Aorta (tissue), 5 donors: ENCODE measurements at places on chromosomes 2 and 18.

GRCh38 chr2:127857265-127857808, 618 bp downstream of the POLR2D start:
- H3K27me3 ChIP-seq = no peaks in the 10 kb centered on the region
- peak overlapping the region; percentile 50 for H3K4me3 ChIP-seq
- no peak for DNase-seq
- no peaks in the 10 kb centered on the region for H3K4me1 ChIP-seq
- H3K27ac ChIP-seq = no peak overlapping the region
- H3K36me3 ChIP-seq = peaks cover 4% of the 10 kb centered on the region

GRCh38 chr2:11275910-11276309, 68.5 kb downstream of the ROCK2 start:
- peaks cover 1% of the 10 kb centered on the region for H3K4me1 ChIP-seq
- H3K27me3 ChIP-seq = no peaks in the 10 kb centered on the region

GRCh38 chr2:102844911-102845310, 83.1 kb downstream of the TMEM182 start:
- H3K4me1 ChIP-seq = no peaks in the 10 kb centered on the region
- H3K27ac ChIP-seq = no peak overlapping the region
- H3K27me3 ChIP-seq = no peaks in the 10 kb centered on the region
- no peak overlapping the region for H3K4me3 ChIP-seq
- DNase-seq = no peak

DNA sequence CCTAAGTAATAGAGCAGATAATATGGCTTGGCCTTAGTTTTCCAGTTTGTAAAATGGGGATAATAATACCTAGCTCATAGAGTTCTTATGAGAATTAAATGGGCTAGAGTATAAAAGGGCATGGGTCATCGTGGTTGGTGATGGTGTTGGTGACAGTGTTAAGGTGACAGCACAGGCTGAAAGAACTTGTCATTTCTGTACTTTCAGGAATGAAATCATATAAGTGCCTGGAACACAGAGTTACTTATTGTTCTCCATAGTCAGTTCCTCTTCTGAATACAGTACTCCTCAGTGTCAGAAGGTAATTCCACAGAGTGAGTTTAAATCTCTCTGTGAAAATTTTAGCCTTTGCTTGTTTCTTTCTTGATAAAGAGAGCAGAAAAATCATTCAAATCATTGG, 42.4 kb downstream of the KIF5C start:
- H3K27me3 ChIP-seq = no peaks in the 10 kb centered on the region
- no peak overlapping the region for H3K4me3 ChIP-seq
- no peaks in the 10 kb centered on the region for H3K36me3 ChIP-seq

- no peaks in the 10 kb centered on the region for H3K4me1 ChIP-seq
- no peaks in the 10 kb centered on the region for H3K27me3 ChIP-seq
- DNase-seq = no peak
- no peak overlapping the region for H3K4me3 ChIP-seq
These were observed 90.3 kb downstream of the TACR1 start for GRCh38 chr2:75108937-75109482.

DNA sequence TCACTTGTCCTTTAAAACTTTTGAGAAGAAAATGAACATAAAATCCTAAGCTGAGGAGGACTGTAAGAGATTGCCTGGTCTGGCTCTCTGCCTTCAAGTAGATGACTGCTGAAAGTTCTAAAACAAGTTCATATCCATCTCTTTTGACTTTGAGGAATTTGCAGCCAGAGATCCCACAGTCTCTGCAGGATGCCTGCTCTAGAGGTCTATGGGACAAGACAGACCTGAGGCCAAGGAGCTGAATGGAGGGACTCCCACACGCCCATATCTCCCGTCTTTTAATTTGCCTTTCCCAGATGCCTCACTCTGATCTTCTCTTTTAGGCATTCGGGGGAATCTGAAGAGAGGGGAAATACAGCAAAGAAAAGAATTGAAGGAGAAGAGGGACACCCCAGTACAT, 255.9 kb upstream of the RASGRP3 start:
- no peak for DNase-seq
- H3K27ac ChIP-seq = peak overlapping the region; percentile 79
- no peaks in the 10 kb centered on the region for H3K27me3 ChIP-seq

GRCh38 chr2:106267997-106268396, 73.9 kb upstream of the UXS1 start:
- no peaks in the 10 kb centered on the region for H3K4me1 ChIP-seq
- H3K27ac ChIP-seq = no peak overlapping the region
- H3K36me3 ChIP-seq = no peaks in the 10 kb centered on the region

GRCh38 chr2:85900366-85900765, 11.6 kb upstream of the ST3GAL5 start:
- no peaks in the 10 kb centered on the region for H3K4me1 ChIP-seq
- H3K27ac ChIP-seq = no peak overlapping the region
- no peaks in the 10 kb centered on the region for H3K36me3 ChIP-seq
- no peak for DNase-seq

DNA sequence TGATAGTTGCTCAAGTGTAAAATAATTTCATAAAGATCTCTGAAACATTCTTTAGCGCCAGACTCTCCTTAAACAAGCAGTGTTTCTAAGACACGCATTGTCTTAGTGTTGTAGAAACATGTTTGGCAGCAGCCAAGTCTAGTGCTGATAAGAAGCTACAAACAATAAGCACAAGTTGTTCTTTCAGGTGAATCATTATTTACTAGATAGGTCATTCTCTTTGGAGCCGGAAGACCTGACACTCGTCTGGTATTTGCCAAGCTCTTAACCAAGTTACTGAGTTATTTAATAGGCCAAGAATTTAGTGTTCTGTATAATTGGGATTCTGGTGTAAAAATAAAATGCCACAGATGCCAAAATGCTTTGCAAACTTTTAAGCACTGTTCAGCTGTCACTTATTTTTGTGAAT, 852.1 kb downstream of the CPS1 start:
- DNase-seq = no peak
- no peaks in the 10 kb centered on the region for H3K36me3 ChIP-seq

DNA sequence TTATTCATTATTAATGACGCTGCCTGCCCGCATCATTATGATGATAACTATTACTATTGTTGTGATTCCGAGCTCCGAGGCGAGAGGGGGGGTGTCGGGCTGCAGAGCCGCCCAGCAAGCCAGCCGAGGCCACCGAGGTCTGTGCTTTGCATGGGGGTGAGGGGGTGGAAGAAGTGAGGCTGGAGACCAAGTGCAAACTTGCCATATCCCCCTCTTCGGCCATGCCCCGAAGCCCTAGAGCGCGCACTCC, 3.6 kb downstream of the BCL11A start:
- DNase-seq = no peak
- H3K27ac ChIP-seq = no peak overlapping the region
- no peaks in the 10 kb centered on the region for H3K36me3 ChIP-seq

DNA sequence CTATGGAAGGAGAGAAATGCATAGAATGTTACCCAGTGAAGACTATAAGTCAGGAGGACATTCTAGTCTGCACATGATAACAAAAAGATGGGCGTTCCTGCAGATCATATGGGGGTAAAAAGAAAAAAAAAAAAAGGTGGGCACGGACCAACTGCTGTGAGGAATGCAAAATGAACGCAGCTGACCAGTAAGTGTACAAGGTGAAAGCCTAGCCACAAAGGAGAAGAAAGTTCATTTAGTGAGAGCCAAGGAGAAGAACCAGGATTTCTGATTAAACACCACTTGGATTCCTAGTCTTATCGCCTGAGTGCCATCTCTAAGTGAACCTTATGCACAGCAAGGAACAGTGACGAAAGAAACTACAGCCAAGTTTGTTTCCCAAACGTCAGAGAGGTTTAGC, 26.5 kb downstream of the RBMS1 start:
- peaks cover 11% of the 10 kb centered on the region for H3K4me1 ChIP-seq
- DNase-seq = no peak
- H3K27me3 ChIP-seq = no peaks in the 10 kb centered on the region
- H3K4me3 ChIP-seq = no peak overlapping the region

DNA sequence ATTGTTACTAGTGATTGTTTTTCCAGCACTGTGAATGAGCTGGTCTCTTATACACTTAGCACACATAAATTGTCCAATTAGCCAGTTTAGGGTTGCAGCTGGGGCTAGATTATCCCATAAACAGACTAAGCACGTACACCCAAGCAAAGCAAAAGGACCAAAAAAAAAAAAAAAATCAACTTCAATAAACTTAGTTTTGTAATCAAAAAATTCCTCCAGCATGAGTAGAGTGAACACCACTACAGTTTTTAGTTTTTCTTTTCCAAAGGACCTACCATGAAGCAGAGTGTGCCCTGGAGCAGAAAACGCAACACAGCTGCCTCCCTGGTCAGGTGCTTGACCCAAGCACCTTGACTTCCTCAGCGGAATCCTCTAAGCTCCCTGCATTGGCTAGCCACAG, 249.4 kb upstream of the SLC14A2 start:
- no peak for DNase-seq
- H3K27me3 ChIP-seq = no peaks in the 10 kb centered on the region
- H3K36me3 ChIP-seq = no peaks in the 10 kb centered on the region
- no peak overlapping the region for H3K4me3 ChIP-seq
- no peaks in the 10 kb centered on the region for H3K4me1 ChIP-seq
- H3K27ac ChIP-seq = no peak overlapping the region

DNA sequence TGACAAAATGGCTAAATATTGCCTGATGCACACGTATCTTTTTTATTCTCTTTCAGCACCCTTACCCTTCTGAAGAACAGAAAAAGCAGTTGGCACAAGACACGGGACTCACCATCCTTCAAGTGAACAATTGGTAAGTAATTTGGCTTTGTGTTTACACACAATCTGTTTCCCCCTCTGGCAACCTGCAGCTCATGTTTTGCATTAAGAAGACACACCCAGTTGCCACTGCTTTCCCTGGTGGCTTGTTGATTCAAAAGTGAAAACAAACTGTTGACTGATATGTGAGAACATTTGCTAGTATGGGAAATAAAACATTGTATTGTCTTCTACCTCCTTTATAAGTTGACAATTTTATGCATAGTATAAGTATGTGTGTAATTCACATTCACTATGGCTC, 113.0 kb downstream of the MEIS1 start:
- H3K27me3 ChIP-seq = no peaks in the 10 kb centered on the region
- peaks cover 2% of the 10 kb centered on the region for H3K36me3 ChIP-seq
- no peak overlapping the region for H3K27ac ChIP-seq
- peaks cover 3% of the 10 kb centered on the region for H3K4me1 ChIP-seq
